ENCODE measurements at places on chromosomes 3 and 15.

DNA sequence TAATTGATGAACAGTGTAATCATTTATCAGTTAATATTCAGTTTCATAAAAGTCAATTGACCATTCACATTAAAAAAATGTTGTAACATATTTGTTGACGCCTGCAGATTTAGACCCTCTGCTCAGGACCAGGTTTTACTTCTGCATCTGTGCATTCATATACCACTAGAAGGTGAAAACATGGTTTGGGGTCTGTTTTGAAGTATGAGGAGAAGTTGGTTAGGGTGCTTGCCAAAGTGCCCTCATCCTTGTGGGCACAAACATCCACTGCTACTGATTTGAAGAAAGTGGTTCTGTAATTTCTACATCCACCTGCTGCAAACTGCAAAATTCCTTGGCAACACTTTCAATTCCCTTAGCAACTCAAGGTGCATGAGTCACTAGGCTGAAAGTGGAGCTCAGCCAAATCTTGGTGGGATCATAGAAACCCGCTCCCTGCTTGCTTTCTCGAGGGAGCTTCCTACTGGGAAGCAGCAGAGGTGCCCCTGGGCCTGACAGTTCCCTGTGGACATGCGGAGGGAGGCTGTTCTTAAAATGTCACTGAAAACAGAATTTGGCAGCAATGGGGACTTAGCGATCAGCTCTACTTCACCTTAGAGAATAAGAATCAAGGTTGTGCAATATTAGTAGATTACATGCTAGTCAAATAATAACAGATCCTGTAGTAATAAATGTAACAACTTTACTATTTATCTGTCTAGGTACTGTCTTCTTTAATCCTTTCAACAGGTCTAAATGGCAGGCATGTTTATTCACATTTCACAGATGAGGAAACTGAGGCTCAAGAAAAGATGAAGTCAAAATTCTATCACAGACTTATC, 301.0 kb upstream of the TBL1XR1 start:
- no peak for ATAC-seq

GRCh38 chr15:25176991-25177954, 222.5 kb downstream of the SNRPN start:
- ATAC-seq = no peak

DNA sequence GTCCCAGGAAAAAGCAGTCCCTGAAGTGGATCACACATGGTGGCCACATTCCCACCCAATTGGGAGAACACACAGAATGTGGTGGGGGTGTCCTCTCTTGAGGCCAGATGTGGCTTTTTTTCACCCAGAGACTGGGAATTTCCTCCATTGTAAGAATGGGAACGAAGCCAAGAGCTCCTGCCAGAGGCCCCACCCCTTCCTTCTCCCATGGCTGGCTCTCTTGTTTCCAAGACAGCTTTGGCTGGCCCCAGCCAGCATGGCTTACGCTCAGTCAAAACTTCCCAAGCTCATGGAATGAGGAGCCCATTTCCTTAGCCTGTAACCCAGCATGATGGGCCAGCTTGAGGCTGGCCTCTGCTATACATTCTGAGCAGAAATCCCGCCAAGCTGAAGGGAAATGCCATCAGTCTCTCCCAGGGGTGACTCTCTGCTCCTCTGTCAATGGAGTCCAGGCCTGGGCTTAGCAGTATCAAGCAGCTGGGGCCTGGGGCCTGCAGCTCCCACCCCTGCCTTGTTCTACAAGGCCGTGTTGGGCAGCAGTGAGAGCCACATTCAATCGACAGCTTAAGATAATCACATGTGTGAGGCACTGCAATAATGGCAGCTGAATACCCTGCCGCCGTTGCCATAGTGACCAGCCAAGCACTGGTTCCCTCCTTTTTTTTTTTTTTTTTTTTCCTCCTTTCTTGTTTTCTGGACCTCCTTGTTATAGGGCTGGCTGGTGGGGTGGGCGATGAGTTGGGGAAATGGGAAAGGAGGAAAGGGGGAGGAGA, 142.4 kb downstream of the EPHB1 start:
- ATAC-seq = peak; percentile 26

DNA sequence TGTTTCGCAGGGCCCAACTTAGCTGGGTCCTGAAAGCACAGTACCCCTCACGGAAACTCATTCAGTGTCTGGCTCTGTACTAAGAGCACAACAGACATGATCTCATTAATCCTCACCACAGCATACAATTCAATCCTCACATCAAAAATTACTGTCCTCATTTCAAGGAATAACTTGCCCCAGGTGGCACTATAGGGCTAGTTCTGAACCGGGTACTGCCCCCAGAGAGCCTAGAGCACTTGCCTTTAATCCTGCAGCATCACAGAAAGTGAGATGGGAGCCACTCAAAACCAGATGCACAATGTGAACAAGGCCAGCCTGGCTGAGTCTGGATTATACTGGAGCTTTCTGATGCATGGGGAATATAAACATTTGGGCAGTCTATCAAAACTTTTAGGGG, 122.6 kb downstream of the OSBPL10 start:
- ATAC-seq = no peak

DNA sequence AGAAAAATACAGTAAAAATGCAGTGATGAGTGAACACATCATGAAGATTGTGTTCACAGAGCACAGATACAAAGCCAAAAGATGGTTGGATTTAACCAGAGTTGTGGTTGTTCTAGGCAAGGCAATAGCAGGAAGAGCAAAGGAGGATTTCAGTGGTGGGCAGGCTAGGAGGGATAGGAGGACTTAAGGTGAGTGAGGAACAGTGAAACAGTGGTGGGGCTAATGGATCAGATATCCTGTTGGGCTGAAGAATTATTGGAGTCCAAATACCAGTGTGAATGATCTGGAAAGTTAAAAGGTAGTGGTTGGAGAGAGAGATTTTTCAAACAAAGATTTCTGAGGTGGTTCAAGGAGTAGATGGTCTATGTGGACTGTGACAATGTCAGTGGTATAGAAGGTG, 108.3 kb downstream of the B3GALNT1 start:
- ATAC-seq = no peak

GRCh38 chr3:104717828-104718196, 648.9 kb upstream of the ALCAM start:
- no peak for ATAC-seq

DNA sequence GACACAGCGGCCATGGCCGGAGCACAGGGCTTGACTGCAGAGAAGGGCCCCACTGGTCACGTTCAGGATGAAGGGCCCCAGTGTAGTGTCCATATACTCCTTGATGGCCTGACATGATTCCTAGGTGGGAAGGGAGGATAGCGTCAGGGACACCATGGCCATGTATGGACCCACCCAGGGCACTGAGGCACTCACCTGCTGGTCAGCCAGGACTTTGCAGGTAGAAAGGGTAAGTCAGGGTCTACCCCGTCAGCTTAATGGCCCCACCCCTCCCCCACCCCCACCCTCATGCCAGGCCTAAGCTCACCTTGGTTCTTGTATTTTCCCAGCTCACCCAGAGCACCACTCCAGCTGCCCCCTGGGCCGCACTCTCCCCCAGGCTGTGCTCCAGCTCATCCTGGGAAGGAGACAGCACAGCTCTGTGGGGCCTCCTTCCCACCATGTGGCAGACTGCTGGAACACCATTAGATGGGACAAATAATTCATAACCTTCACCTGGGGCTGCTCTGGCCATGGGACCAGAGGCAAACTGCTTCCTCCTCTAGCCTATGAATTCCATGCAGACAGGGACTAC, 1.6 kb upstream of the HYAL3 start:
- ATAC-seq = no peak

GRCh38 chr3:45566196-45566595, 28.4 kb upstream of the LIMD1 start:
- ATAC-seq = no peak

DNA sequence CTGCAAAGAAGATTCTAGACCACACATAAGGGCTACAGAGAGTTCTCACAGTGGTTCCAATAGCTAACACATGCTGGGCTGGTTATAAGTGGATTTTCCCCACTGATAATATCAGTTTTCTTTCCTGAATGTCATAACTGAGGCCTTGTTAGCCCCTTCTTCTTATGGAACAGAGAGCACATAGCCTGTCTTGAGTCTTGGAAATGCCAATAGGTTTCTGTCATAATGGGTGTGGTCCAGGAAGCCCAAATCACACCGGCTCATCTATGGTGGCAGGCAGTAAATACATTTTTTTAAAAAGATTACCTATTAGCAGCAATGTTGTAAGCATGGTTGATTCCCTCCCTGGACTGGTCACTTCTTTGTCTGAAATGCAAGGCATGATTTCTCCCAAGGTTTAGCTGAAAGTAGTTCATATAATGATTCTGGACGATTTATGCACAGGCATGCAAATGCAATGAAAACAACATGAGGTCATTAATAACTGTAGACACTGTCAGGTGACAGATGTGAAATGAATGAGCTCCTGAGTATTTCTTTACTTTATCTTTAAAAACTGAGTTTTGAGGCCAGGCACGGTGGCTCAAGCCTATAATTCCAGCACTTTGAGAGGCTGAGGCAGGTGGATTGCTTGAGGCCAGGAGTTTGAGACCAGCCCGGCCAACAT, 67.2 kb upstream of the ATP2C1 start:
- ATAC-seq = no peak

- ATAC-seq = no peak
Observed at GRCh38 chr15:66938114-66938830, 127.1 kb upstream of the SMAD3 start.

DNA sequence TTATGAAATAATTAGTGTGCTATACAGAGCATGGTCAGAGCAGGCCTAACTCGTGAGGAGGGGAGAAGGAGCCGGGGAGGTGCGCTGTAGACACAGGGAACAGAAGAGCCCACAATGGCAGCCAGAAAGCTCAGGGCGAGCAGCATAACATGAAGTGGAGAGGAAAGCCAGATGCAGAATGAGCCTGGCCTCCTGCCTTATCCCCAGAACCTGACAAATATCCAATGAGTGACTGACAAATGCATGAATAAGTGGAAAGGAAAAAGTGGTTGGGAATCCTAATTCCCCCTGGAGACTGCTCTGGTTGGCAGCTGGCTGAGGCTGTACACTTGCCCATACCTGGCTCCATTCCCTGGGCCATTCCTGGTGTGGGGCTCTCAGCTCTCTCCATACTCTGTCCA, 9.2 kb upstream of the MST1R start:
- peak; percentile 40 for ATAC-seq

DNA sequence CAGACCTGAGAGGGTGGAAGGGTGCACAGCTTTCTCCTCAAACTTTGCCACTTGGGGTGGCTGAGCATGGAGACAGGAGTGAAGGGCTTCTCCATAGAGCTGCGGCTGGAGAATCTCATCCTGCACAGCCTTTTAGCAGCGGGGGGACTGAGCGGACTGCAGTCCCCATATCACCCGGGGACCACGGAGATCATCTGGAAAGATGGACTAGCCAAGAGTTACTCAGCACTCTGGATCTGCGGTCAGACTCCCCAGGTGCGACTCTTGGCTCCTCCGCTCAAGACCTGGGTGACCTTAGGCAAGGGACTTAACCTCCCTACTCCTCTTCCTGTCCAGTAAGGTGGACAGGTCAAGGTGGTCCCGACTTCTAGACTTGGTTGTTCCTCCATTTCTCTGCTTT, 125.8 kb upstream of the MEF2A start:
- ATAC-seq = no peak

DNA sequence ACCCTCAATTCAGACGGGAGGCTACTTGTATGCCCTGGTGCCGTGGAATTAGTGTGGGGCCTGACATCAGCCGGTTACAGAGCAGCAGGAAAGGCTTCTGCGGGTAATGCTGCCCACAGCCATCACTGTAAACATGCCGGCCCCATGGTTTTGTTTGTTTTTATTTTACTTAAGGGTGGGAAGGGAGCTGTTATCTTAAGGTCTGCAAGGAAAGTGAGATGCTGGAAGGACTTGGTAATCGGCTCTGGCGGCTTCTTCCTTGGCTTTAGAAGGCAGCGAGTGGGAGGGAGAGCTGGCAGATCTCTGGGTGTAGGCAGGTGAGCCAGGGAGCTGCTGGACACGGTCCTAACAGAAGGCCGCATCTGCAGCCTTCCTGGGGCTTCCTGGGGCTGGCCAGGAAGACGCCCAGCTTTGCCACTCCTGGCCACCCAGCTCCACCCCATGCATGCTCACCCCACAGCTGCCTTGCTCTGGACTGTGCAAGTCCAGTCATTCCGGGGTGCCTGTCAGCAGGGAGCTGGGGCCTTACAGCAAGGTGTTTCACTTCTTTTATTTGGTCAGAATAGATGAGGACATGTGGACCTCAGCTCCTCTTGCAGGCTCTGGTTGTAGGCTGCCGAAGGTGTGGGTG, 54.1 kb upstream of the FURIN start:
- no peak for ATAC-seq

DNA sequence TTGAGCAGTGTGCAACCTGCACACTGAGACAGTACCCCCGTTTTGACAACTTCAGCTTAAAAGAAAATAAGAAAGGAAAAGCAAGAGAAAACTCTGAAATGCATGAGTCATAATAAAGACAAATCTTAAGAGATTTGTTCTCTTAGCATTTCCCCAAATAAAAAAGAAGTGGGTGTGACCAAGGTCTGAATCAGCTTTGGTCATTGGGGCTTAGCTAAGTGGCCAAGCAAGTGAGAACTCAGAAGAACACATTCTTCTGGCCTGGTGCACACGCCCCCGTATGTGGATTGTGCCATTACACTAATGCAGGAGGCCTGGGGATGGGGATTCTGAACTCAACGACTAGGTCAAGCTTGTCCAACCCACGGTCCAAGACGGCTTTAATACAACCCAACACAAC, 56.9 kb upstream of the PDZRN3 start:
- ATAC-seq = peak; percentile 51

DNA sequence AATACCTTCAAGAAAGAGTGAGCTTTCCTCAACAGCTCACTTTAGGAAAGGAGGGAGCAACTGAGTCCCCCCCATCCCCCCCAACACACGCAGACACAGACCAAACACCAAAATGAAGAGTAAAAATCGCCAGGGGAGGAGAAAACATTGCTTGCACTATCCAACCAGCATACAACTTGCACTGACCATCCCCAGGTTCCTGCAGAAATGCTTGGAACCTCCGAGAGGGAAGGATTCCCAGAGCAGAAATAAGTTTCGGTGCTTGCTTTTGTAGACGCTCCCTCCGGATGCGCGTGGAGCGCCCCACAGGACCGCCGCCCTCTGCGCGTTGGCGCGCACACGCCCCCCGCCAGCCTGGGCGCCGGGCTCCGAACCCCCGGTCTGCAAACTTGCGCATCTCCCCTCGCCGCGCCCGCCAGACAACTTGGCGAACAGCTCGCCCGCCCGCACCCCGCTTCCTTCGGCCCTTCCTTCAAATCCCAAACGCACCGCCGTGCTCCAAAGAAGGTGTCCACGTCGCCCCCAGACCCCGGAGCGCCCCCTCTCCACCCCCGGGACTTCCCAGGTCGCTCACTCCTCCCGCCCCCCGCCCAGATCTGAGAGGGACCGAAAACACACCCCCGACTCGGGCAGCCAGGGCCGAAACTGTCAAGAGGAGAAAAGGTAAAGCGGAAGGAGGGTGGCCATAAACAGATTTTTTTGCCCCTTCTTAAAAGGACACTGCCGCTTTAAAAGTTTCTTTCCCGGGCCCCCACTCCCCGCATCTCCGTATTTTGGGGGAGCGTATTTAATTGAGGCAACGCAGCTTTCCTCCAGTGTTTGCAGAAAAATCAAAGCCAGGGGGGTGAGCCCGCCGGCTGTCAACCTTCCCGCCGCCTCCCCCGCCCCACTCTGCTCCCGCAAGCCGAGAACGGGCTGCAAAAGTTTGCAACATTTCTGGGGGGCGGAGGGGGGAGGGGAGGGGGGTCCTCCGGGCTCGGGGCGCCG, 859 bp downstream of the RORA start:
- peak; percentile 57 for ATAC-seq

All from SK-N-SH treated with all-trans-retinoic acid at 6 μM for 48 hours (cell line).